ENCODE measurements at places on chromosomes 6 and 20.

GRCh38 chr6:70518723-70519122 lies 48.0 kb upstream of the SDHAF4 start:
- DNase-seq: no peak

GRCh38 chr20:63381781-63382431 lies 20.8 kb upstream of the CHRNA4 start:
- peak; percentile 33 for DNase-seq

DNA sequence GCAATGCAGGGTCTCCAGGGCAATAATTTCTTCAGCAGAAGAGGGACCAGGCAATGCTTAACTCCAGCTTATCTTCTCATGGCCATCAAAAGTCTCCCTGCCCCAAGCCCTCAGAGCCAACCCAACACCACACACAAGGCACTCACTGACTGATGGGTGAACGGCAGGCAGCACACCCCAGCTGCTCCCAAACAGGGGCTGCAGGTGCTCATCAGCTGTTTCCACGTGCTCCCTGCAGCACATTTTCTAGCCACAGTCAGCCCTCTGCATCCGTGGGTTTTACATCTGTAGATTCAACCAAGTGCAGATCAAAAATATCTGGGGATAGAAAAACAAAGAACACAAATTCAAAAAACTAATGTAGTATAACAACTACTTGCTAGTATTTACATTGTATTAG lies 4.0 kb upstream of the GABRR1 start:
- DNase-seq: no peak

- no peak for DNase-seq
Observed at GRCh38 chr6:53250176-53251032, 98.3 kb downstream of the ELOVL5 start.

DNA sequence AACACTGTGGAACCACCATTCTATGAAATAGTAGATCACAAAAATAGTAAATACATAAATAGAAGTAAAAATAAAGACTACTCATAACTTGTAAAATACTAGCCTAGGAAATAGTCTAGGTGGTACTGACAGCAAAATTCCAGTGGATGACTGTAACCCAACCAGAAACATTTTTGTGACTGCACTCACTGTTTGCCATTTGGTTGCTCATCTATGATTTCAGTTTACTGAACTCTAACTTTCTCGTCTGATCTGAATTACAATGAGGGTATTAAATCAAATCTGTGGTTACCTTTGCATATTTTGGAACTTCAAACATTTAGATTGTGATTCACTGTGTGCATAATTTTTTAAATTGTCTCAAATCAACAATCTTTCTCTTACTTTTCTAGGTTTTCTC lies 151.1 kb downstream of the KHDC1L start:
- no peak for DNase-seq

- no peak for DNase-seq
Observed at GRCh38 chr6:169641461-169642085, 60.3 kb downstream of the WDR27 start.

GRCh38 chr6:54586251-54586650 lies 260.3 kb upstream of the FAM83B start:
- no peak for DNase-seq

DNA sequence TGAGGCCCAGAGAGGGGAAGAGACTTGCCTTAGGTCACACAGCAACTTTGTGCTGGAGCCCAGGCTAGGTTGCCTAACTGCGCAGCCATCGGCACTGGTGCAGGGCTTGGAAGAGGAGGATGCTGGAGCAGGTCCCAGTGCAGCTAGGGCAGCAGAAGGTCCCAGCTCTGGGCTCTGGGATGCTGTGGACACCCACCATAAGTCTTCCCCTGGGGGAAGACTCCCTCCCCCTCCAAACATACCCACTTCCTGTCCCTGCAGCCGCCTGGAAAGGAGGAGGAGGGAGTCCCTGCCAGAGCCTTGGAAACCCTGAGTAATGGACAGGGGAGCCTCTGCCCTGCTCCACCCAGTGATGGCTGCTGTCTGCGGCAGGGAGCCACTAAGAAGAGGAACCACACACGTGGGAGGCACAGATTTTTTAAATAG lies 93.6 kb downstream of the NCR2 start:
- peak; percentile 61 for DNase-seq

DNA sequence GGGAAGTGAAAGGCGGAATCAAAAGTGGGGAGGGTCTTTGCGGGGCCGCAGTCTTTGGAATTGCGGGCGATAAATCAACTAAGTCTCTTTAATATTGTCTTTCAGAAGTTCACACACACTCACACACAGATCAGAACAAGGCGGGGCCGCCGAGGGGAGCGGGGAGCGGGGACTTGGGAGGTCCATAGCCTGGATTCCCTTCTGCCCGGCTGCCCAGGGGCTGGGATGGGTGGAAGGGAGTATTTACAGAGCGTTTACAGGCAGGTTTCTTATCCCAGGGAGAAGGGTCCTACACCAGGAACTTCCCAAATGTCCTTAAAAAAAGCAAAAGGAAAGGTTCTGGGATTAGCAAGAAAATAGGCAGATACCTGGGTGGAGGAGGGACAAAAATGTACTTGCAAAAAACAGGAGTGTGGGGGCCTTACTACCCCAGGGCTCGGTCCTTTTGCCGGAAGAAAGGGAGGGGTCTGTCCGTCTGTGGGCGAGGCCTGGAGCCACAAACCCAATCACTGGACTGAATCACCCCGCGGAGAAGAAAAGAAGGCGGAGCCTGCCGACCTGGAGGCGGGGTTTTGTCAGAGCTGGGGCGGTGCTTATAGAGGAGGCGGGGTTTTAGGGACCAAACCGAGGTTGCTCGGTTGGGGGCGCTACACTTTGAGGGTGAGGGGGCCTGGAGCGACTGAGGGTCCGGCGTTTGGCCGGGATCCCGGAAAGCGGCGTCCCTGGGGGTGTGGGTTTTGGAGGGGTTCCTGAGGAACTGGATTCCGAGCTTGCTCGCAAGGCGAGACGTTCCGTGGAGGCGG lies 3.2 kb downstream of the PRRT1 start:
- DNase-seq: peak; percentile 70

- DNase-seq: no peak
Observed at GRCh38 chr6:36571122-36572043, 22.8 kb upstream of the SRSF3 start.

GRCh38 chr20:62929051-62929538 lies 2.8 kb upstream of the DIDO1 start:
- DNase-seq: peak; percentile 56

DNA sequence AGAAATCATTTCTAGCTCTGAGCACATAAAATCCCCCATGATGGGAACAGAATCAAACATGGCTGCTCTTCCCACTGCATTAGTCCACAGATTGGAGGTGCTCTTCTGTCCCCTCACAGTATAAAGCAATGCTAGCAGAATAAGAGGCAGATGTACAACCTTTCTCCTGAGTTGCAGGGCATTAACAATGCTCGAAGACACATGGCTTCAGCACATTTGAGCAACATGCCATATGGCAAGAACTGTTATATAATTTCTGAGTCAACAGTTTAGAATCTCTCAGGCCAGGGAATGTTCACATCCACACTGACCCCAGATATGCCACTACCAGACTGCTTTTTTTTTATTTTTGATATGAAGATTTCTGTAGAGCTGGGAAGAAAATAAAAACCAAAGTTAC lies 119.6 kb downstream of the KIF13A start:
- no peak for DNase-seq

DNA sequence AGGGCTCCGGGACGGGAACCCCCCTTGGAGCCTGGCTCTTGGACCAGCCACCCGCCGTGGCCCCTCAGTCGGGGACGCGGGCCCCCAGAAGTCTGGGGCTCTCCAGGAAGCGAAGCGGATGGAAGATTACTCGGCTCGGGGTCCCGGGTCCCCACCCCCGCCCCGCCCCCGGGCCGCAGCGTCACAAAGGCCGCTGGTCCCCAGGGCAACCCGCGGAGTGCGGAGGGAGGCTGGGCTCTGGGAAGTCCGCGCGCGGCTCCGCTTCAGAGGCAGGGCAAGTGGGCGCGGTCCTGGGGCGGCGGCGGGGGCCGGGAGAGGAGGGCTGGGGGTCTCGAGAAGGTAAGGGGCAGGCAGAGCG lies at the start of gene FNDC11:
TSS of gene FNDC11 (plus strand) at position 227 of the 358 bp plus-strand sequence. CDS start 1,505 bp downstream, outside the sequence.
- DNase-seq: peak; percentile 31

GRCh38 chr6:164184410-164184809 lies 769.9 kb downstream of the QKI start:
- DNase-seq: no peak

- no peak for DNase-seq
Observed at GRCh38 chr6:105370351-105370750, 32.5 kb downstream of the PREP start.

DNA sequence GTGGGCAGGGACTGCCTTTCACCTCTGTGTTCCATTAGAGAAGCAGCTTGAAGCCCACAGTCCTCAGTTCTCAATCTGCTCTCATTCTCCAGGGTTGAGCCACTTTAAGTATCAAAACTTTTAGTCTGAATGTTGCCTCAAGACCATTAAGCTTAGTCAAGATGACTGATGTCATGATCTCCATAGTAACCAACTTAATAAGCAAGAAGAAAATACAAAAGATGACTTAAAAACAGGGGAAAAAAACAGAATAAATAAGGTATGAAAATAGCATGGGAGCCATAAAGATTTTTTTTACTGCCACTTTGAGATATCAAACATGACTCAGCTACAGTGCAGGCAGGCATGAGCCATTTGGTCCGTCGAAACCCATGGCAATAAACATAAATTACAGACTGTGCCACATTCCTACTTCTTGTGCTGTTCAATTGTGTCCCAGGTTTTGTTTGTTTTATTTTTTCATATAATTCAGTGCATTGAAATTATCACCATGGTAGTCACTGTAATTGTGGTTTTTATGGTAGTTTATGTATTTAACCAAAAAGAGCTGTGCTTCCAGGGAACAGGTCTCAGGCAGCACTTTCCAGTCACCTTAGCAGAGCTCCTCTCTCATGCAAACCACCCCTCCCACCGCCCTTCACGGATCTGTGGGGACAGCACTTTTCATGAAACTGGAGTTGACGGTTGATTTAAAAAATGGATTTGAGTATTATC lies 156.5 kb upstream of the INSM1 start:
- no peak for DNase-seq

GRCh38 chr20:18005990-18006364 lies 37.2 kb downstream of the MGME1 start:
- DNase-seq: no peak

DNA sequence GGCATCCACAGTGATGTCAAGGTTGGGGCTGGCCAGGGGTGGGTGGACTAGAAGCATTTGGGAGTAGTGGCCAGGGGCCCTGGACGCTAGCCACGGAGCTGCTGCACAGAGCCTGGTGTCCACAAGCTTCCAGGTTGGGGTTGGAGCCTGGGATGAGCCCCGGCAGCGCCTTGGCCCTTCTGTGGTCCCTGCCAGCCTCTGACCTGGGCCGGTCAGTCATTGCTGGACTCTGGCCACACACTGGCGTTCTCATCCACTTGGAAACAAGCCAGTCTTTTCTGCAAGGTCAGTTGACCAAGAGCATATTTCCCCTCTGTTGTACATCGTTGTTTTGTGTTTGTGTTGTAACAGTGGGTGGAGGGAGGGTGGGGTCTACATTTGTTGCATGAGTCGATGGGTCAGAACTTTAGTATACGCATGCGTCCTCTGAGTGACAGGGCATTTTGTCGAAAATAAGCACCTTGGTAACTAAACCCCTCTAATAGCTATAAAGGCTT lies 8.4 kb downstream of the PSMA7 start:
- DNase-seq: no peak

- peak; percentile 77 for DNase-seq
Observed at GRCh38 chr6:106534564-106534982, 94.7 kb downstream of the RTN4IP1 start.

DNA sequence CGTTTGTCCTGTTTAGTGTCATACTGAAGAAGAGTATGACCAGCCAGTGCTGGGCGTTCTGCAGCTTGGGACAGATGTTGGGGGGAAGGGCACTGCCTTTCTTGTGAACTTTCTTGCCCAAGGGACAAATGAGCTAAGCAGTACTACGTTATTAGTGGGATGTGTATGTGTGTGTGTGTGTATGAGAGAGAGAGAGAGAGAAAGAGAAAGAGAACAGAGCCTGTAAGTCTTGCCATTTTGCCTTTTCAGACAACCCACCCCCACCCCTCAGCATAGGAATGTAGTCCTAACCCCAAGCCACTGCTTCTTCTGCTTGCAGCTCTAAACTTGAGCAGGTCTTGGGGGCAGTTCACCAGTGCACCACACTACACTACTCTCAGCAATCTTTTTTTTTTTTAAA lies 45.5 kb downstream of the E2F3 start:
- DNase-seq: no peak

- DNase-seq: no peak
Observed at GRCh38 chr6:12064131-12064530, 52.0 kb downstream of the HIVEP1 start.

- DNase-seq: no peak
Observed at GRCh38 chr6:120534954-120535353, 799.3 kb downstream of the TBC1D32 start.

DNA sequence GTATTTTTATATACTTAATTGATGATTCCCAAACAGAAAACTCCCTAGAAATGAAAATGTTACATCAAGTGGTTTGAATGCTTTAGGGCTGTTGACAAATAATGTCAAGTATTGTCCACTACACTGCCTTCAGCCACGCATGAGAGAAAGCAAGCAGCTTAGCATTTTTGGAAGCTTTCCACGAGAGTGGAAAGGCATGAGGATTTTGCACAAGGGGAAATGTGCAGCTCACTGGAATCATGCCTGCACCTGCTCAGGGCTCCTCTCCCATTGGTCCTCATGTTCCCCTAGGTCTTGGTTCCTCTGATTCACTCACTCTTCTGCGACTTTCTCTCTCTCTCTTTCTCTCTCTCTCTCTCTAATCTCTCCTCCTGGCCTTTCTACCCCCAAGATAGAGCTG lies 439.5 kb upstream of the CDH4 start:
- DNase-seq: no peak

- no peak for DNase-seq
Observed at GRCh38 chr20:3751305-3751674, 16.3 kb downstream of the ADISSP start.

- no peak for DNase-seq
Observed at GRCh38 chr6:119142041-119142440, 63.6 kb upstream of the FAM184A start.

DNA sequence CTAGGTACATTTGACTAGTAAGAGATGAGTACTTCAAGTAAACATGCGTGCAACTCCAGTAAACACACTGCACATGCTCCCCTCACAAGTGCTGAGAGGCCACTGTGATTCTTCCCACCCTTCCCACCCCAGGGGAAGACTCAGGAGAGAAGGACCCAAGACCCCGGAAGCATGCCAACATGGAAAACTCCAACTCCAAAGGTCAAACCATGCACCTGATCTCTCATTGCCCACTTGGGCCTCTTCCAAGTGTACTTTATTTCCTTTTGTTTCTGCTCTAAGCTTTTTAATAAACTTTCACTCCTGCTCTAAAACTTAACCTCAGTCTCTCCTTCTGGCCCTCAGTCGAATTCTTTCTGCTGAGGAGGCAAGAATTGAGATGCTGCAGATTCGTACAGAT lies 78.5 kb downstream of the CD83 start:
- no peak for DNase-seq

- DNase-seq: no peak
Observed at GRCh38 chr6:56951049-56951831, 3.7 kb upstream of the BEND6 start.

All from stimulated activated CD4-positive, alpha-beta T cell treated with anti-CD3 and anti-CD28 coated beads, Interleukin-4, amount 100 ng/mL, for 24 hours (primary cell).